Stromal cell of bone marrow (primary cell): ENCODE measurements at places on chromosomes 11 and 22.

DNA sequence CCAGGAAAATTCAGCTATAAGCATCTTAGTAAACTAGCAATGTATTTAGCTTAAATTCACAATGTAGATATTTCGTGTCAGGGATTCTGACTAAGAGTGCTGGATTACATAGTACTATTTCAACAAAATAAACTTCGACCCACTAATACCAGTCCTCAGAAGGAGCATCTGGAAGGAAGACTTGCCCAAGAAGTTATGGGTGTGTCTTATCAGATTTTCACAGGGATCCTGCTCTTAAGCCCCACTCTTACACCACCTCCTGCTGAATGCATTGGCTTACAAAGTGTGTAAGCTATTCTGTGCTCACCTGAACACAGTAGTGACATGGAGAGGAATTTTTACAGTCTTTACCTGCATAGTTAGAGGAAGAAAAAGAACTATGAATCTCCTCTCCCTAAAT is 35.4 kb upstream of the ANO5 start:
- DNase-seq, result no peak

GRCh38 chr11:30879322-30880005 is 293.3 kb upstream of the MPPED2 start:
- no peak for DNase-seq

- no peak for DNase-seq
Measured at GRCh38 chr22:44409974-44410316, 88.1 kb downstream of the RTL6 start.

- DNase-seq, result peak; percentile 45
Measured at GRCh38 chr11:107563702-107564101, 1.8 kb downstream of the ALKBH8 start.

GRCh38 chr11:16184588-16184987 is 171.8 kb downstream of the SOX6 start:
- peak; percentile 69 for DNase-seq
